Activated CD4-positive, alpha-beta T cell treated with anti-CD3 and anti-CD28 coated beads, Interleukin-2, amount 50 U/mL, for 1 hour (primary cell): ENCODE measurements at places on chromosomes 3 and 15.
A peak's percentile ranks its signal among the peaks of the same experiment; 100 is the strongest.

GRCh38 chr3:45952456-45952855 is 9.2 kb downstream of the CXCR6 start:
- DNase-seq = no peak

DNA sequence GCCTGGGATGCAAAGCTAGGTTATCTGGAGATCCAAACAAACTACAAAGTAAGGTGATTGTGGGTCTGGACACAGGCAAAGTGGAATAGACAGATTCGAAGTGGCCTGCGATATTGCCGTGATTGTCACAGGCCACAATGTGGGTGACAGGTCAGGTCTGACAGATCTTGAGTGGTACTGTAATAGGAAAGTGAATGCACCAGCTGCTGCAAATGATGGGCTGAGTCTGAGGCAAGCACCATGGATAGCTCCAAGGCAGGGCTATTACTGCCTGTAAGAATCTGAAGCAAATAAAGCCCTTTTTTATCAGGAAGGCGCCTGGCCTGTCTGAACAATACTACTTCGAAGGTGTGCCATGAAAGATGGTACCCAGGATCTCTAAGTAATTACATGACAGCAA is 10.0 kb downstream of the ARMC8 start:
- no peak for DNase-seq

DNA sequence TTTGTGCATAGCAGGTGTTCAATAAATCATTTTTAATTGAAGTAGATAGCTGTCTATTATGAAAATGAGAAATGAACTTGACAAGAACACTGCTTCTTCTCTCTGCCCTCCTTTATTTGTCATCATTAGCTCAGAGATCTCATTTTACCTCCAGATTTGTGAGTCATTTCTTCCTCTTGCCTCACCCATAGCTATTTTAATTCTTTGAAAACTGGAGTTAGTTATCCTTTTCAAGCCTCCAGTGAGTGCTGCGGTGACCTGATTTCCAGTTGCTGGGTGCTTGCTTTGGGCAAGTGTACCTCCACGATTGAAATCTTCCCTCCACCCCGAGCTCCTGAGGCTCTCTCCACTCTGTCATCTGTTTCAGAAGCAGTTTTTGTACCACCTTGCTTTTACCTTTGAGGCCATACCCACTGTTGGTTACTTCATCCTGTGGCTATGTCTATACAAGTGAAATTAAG is 114.6 kb downstream of the NFKBIZ start:
- no peak for DNase-seq

DNA sequence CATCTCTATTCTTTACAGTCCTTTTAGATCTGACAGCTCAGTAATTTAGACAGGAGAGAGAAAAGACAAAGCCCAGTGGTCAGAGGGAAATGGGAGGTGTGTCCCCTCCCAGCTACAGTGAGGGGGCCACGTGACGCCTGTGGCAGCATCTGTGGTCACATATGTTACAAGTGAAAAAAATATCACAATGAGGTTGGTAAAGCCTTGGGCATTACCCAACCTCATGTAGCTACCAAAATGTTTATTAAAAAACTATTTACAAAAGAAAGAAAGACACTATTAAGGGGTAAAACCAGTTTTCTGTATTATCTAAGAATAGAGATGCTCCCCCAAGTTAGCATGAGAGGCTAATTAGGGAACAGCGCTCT is 42.9 kb upstream of the PLCL2 start:
- DNase-seq = peak; percentile 17

DNA sequence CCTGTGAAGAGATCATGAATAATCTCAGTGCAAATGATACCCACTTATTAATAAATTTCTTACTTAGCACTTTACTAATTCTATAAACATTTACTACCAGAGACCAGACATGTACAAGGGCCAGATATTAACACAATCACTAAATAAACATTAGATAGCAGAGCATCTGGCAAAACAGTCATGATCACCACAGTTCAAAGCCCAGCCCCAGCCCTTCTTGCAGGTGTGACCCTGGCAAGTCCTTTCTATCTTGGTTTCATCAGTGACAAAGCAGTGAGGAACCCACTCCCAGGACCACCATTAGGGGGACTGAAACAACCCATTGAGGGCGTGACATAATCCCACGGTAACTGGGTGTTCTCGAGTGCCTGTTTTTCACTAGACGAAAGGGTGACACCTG is 11.6 kb downstream of the ZXDC start:
- no peak for DNase-seq

DNA sequence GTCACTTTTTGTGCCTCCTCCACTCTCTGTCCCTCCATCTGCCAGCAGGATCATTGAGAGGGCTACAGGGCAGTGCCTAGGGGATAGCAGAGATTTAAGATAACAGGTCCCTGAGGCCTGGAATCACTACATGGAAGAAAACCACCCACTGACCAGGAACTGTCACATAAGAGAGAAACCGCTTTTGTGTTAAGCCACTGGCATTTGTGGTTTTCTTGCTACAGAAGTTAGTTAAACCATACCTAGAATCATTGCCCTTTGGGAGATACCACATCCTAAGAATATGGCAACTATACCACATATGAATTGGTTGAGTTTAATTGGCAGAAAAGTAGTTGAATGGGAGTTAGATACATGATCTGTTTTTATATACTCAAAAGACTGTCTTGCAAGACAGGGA is 112.8 kb upstream of the LPP start:
- DNase-seq = no peak

- DNase-seq = no peak
Observed at GRCh38 chr15:86162641-86163040, 83.0 kb downstream of the AGBL1 start.

DNA sequence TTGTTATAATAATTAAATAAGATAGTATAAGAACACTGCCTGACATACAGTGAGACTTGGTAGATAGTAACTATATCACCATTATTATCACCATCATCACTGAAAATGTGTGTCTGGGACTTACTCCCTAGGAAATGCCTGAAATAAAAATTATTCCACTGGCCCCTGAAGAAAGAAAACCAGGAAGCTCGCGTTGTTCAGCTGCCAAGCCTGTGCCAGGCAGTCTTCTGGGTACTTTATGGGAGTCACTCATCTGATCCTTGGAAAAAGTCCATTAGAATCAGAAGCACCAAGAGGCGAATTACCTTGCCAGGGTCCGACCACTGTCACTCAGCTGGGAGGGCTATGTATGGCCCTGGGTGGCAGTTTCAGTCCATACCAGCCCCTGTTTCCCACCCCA is 220.3 kb upstream of the TPM1 start:
- DNase-seq = no peak

DNA sequence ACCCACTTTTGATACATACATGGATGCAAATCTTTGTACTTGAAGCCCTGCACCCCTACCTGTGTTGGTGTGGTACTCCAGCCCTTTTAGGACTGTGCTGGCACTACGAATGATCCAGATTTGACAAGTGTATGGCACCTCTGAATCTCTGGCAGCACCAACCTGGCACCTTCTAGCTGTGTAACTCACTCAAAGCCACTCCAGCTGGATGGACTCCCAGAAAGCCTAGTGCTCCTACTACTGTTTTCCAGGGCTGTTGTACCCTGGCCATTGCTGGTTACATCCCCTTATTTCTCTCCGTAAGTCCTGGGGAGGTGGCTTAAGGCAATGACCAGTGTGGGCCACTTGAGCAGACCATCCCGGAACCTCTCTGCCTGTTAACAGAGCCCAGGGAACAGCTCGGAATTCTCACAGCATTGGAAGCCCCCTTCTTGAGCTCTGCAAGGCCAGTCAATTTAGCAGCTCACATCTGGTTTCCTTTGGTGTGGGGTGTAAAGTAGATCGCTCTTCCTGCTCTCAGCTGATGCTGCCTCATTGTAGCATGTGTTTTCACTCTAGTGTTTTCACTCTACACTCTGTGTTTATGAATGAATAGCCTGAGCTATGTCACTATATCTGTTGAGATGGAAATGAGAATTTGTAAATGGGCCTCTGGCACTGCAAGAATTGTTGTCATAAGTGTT is 12.2 kb downstream of the CALML4 start:
- DNase-seq = no peak

DNA sequence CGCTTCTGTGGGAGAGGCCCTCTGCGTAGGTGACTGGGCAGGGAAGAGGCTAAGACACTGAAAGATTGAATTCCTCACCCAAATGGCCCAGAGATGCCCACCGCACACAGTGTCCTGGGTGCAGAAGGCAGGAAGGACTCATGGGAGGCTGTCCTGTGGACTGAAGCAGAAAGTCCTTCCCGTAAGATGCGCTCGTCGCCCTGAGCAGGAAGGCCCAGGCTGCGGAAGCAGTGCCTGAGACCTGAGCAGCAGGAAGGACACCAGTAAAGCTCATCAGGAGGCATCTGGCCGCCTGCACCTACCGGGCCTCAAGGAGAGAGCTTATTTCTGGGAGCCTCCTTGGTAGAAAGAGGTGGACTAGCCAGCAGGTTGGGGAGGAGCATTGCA is 3.3 kb downstream of the PAK6 start:
- no peak for DNase-seq

GRCh38 chr3:69484507-69485393 is 98.9 kb upstream of the FRMD4B start:
- DNase-seq = no peak

DNA sequence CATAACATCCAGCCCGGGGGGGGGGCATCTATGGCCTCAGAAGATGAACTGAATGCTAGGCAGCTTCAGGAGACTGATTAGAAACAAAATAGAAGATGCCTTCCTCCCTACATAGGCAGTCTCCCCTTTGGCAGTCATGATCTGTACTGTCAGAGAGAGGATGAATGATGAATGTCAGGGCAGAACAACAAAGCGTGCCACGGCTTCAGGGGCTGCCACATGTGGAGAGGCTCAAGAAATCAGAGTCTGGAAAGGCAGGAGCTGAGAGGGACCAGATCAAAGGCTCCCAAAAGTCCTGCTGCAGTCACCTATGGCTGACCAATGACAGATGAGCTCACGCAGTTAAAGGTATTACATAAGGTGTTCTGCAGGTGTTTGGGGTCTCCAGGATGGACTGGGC is 180.4 kb downstream of the UACA start:
- no peak for DNase-seq

GRCh38 chr3:170598091-170598502 is 12.2 kb upstream of the SLC7A14 start:
- no peak for DNase-seq

- DNase-seq = no peak
Observed at GRCh38 chr3:46090161-46090591, 62.9 kb upstream of the XCR1 start.

- DNase-seq = no peak
Observed at GRCh38 chr15:92922418-92923002, 22.4 kb downstream of the CHD2 start.

DNA sequence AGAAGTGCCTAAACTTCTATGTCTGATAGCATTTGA is at the start of gene TP63:
Gene TP63 (plus strand): TSS at position 17 of the 36 bp plus-strand sequence. CDS start 127 bp downstream, outside the sequence.
- DNase-seq = no peak

DNA sequence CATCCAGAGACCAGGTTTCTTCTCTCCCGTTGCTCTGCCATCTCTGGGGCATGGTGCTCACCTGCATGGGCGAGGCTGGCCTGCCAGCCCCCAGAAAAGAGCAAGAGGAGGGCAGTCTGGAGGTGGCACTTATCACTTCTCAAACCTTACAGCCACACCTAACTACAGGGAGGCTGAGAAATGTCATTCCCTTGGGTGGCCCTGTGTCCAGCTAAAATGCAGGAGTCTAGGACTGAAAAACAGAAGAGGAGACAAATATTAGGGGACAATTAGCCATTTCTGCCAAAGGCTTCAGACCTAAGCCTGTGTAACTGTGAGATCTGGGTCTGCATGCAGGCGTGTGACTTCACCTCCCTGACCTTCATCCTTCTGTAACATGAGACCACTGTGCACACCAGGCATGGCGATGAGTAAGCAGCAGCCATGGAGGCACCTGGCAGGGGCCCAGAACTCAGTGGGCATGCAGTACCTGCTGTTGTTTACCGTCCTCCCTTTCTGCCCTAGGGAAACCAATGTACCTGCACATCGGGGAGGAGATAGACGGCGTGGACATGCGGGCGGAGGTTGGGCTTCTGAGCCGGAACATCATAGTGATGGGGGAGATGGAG is 83.4 kb downstream of the MESD start:
- DNase-seq = no peak

DNA sequence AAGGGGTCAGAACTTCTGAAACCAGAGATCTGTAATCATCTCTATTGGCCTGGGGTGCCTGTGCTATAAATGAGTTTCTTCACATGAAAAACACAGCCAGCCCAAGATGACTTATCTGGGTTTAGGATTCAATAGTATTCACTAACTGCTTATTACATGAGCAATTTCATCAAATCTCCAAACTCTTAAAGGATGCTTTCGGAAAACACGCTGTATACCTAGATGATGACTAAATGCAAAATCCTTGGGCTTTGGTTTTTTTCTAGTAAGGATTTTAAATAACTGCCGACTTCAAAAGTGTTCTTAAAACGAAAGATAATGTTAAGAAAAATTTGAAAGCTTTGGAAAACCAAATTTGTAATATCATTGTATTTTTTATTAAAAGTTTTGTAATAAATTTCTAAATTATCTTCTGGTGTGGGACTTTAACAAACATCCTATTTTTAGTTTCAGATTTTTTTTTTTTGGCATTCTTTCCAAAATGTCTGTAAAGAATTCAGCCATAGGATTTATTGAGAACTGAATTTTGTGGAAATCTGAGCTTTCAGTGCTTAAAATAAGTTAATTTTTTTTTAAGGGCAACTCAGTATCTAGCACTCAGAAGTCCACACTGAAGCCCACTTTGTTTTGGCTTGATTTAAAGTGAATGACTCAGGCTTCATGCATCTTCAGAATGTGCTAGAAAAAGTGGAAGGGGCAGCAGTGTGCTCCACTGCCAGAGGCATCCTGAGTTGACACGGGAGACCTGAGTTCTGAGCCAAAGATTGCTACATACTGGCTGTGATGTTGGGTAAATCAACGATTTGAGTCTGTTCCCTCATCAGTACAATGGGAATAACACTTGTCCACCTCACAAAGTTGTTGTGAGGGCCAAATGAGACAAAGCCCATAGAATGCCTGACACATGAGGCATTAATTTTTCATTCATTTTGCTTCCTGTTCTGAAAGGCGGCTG is 18.7 kb downstream of the TMEM43 start:
- DNase-seq = no peak

DNA sequence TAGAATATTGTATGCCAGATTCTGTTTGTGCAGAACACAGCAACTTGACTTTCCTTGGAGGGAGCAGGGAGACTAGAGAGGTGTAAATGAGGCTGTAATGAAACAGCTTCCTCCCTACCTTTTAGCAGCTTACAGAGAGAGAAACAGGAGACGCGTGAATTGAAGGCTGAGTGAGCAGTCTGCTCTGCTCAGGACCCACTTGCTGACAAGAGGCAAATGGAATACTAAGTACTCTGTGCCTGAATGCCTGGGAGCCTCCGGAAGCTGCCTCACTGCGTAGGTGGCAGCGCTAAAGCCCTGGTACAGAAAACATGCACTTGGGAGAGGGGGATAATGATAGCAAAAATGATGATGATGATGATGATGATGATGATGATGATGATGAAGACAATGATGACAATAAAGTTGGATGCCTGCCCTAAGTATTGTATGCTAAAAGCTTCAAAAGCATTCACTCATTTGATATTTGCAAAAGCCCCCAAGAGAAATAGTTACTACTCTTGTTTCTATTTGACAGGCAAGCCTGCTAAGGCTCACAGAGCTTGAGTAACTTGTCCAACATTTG is 548.9 kb downstream of the NTRK3 start:
- DNase-seq = no peak

GRCh38 chr3:189739378-189739777 is 108.2 kb downstream of the TP63 start:
- no peak for DNase-seq

GRCh38 chr3:50417637-50418033 is 58.3 kb upstream of the TMEM115 start:
- no peak for DNase-seq
